ENCODE measurements at places on chromosomes 1 and 21. TPM values are rescaled to one million over a fixed set of nuclear protein-coding genes. Genes with fewer than 3 reads are reported as not detected.

- no peak for DNase-seq
These were observed 24.1 kb downstream of the GPR3 start for GRCh38 chr1:27416387-27417111.

DNA sequence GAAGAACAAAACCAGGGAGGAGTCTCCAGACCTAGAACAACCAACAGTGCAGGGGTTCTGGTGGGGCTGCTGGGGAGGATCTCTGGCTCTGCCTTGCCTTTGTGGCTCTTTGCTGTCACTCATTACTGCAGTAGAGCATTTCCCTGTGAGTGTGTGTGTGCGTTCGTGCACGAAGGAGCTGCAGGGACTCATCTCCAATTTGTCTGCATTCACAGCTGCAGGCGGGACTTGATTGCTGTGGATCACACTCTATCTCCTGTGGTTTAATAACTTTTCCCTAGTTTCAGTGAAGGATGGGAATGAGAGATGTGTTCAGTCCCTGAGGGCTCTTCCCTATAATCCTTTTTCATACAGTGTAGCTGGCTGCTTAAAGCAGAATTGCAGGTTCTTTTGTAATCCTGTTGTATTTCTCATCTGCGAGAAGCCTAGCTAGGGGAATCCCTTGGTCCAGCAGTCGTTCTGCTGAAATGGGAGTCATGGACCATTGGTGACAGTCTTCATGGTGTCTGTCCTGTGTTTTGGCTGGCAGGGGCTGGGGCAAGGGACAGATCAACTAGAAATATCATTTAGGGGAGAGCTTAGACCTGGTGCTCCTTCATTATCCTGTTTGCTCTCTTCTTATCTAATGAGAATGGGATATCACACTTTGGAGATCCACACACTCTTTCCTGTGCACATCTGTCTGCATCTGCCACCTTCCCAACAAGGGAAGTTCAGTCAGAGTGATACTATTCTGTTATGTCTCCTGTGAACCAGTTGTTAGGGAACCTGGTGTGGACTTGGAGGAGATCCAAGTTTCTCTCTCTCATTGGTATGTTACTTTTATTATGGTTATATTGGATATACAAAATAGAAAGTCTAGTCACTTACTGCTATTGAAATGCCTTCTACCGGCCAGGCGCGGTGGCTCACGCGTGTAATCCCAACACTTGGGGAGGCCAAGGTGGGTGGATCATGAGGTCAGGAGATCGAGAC is 3.0 kb downstream of the PCP4L1 start:
- no peak for DNase-seq

DNA sequence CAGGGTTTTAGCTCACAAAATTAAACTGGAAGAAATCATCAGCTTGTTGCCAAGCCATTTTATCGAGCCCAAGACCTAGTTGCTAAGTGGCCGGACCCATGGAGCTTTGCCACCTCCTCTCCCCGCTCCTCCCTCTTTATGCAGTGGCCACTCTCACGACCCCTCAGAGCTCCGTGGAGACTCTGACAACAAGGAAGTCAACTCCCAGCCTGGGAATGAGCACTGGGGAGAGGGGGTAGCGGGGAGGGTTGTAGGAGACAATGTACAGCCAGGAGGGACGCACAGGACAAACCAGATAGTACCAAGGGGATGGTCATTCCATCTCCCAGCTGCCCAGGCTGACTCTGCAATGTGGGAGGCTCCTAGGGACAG is 250.9 kb downstream of the SIPA1L2 start:
- DNase-seq, result no peak

DNA sequence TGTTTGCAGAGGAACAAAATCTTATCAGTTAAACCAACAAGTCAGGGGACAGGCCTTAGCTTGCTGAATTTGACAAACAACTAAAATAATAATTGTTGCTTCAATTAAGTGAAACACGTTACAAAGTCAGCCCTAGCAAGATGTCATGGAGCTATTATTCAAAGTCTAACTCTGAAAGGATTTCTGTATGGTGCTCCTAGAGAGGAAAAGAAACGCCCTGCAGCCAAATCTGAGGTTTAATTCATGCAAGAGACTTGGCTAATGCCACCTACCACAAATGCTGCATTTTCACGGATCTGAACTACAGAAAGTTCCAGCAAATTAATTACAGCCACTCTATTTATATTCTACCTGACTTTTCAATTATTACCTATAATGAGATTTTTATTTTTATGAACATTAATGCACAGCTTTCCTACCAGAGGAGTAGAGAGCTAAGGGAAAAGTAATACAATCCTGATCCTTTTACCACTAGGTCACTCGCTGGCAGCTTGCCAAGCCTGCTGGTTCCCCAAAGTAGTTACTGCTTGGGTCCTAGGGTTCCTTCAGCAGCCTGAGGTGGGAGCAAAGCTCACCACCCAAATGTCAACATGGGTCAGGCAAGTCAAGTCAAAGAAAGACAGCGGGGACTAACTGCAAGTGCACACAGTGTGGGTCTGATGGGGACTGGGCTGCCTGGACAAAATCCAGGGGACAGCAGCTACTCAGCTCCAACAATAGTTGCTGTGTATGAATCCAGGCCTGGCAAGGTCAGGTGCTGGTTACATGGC is 8.5 kb downstream of the COLGALT2 start:
- no peak for DNase-seq

GRCh38 chr1:50976111-50976889 is 6.3 kb downstream of the CDKN2C start:
- DNase-seq, result no peak

DNA sequence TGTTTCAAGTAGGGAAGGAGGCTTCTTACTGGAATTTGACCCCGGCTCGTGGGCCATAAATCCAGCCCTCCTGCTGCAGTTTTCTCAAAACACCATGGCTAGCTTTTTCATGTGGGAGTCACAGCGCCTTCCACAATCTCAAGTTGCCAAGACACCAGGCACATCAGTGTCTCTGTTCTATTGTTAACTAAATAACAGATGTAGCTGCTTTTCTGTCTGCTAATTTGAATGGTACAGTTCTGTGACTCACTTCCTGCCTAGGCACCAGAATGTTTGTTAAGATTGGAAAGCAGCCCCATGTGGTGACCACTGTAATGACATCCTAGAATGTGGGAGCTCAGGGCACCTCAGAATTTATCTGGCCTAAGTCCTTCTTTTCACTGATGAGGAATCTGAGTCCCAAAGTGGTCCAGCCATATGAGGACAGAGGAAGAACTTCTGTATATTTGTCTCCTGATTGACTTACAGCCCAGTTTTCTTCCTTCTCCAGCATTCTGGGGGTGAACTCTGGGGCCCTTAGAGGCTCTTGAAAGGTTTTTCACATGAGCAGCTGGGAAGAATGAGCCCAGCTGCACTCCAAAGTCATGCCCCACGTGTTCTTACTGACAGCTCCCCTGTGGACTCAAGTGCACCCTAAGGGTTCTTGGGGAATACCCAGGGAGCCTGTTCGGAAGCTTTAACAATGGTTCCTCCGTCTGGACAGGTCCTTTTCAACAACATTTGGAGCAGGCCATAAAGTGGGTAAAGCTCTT is 27.5 kb downstream of the TRIM45 start:
- DNase-seq, result no peak

DNA sequence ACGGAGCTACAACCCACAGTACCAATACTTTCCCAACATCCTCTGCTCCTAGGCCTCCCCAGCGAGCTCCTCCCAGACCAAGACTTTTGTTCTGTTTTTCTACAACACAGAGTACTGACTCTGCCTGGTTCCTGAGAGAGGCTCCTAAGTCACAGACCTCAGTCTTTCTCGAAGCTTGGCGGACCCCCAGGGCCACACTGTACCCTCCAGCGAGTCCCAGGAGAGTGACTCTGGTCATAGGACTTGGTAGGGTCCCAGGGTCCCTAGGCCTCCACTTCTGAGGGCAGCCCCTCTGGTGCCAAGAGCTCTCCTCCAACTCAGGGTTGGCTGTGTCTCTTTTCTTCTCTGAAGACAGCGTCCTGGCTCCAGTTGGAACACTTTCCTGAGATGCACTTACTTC is 20.6 kb downstream of the PLA2G5 start:
- no peak for DNase-seq

DNA sequence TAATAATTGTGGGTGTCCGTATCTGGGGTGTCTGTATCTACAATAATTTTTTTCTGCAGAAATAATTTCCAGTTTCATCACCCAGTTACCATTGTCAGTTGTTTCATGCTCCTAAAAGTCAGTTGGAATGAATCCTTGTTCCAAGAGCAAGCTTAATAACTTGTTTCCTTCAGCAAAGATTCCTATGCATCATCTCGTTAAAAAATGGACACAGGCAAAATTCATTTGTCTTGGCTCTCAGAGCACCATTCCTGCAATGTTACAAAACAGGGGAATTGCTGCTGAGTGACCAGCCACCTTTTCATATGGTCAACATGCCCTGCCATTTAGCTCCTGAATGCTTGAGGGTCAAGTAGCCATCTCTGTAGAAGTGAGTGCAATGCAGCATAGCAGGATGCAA is 393.4 kb downstream of the KCNT2 start:
- no peak for DNase-seq

- no peak for DNase-seq
These were observed 121.9 kb downstream of the NRIP1 start for GRCh38 chr21:14942801-14943490.

GRCh38 chr1:53391982-53392381 is 64.1 kb upstream of the LRP8 start:
- DNase-seq, result no peak

DNA sequence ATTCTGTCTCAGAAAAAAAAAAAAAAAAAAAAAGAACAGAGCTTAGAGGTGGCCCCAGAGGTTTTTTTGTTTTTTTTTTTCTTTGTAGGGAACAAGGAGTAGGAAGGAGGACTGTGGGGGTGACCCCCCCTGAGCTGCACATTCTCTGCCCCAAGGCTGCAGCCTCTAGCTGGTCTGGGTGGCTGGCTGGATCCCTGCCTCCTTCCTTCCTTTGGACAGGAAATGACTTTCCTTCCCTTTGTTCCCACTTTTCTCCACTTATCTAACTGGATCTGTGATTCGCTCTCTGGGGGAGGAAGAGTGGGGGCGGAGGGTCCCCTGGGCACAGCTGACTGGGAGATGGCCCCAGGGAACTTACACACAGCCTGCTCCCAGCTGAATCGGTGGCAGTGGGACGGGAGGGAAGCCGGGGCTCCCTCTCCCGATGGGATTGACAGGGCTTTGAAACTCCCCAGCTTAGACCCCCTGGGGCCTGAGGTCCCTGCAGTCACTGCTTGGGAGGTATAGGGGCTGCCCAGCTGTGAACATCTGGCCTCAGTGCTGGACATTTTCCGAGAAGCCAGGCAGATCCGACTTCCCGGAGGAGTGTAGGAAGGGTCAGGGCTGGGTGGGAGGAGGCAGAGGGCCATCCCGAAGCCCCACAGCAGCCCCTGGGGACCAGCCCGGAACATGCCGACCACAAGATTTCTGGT is 2.1 kb downstream of the FBLIM1 start:
- DNase-seq, result no peak

GRCh38 chr1:108017698-108018097 is 52.7 kb upstream of the VAV3 start:
- DNase-seq, result no peak

GRCh38 chr1:74611887-74612286 is 61.7 kb downstream of the ERICH3 start:
- no peak for DNase-seq

- DNase-seq, result no peak
These were observed 25.4 kb upstream of the WDR26 start for GRCh38 chr1:224459966-224460365.

DNA sequence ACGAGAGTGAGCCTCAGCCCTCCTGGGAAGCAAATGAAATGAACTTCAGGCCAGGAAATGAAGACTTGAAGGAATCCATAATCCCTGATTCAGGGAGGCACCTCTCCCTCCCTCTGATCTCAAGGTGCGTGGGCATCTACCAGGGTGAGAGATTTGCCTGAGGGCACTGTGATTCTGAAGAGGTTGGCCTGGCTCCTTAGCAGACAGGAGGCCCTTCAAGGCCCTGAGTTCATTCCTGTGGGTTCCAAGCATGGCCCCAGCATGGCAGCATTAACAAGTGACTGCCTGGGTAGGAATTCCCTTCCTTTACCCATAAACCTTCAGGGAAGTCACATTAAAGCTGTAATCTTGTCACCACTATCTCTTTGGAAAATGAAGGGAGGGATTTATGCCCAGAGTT is 29.8 kb upstream of the IFNGR2 start:
- no peak for DNase-seq

Gene CR1L
- total RNA-seq, result not detected

Gene RUNX3
- total RNA-seq, result 5.5 TPM

Gene PRRX1
- total RNA-seq, result 43.2 TPM

Gene DPT
- total RNA-seq, result 298 TPM

Gene RGSL1
- not detected for total RNA-seq

Gene CRYAA
- total RNA-seq, result not detected

Gene ADAM30
- not detected for total RNA-seq

Gene TSPAN2
- 6.8 TPM for total RNA-seq

Gene TMEM269
- total RNA-seq, result 0.46 TPM

Gene AQP10
- not detected for total RNA-seq

Gene SPRR2F
- total RNA-seq, result not detected

Gene GON4L
- total RNA-seq, result 29.5 TPM
